ENCODE measurements at places on chromosomes 7 and 10.

DNA sequence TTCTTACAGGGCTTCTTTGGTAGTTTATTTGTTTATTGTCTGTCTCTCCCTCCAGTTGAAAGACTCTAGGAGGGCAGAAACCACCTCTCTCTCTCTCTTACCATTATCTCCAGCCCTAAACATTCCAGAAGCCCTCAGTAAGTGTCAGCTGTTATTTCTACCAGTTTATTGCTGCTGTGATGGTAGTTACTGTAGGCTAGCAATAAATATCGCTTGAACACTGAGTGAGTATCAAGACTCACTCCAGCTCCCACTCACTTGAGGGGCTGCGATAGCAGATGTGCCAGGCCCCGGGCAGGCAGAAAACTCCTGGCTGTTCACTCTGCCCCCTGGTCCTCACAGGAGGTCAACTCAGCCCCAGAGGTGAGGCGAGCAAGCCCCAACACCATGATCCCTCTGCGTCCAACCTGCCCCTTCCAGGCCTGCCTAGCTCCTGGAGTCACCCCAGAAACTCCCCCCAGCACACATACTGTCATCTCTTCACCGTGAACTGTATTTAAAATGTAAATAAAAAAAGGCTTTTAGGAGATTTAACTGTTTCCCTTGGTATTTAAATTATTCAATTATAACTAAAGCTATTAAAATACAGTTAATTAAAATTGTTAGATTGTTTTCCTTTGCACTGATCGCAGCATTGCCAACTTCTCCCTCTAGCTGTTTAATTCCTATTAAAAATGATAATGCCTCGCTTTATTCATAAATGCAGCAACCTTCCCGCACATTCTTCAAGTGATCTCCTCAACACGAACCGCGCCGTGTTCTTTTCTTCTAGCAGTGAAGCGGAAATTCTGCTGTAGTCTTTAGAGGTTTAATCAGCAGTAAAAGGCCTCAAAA, 321.1 kb upstream of the ZMIZ1 start:
- DNase-seq: no peak

- DNase-seq: peak; percentile 69
These were observed 83.1 kb downstream of the CTNNA3 start for GRCh38 chr10:67612577-67613537.

DNA sequence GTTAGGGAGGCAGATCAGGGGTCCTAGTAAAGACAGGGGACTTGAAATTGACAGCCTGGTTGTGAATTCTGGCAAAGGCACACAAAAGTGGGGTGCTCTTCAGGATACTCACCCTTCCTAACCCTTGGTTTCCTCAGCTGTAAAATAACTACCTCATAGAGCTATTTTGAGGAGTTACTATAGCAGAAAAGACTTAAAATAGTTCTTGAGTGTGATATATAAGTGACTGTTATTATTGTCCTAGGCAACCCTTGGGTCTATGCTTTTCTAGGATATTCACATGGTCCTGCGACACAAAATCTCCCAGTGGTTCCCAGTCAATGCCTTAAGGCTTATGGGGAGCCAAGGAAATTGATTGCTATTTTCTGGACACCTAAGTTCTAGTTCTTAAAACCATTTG, 98.1 kb upstream of the NAMPT start:
- no peak for DNase-seq

DNA sequence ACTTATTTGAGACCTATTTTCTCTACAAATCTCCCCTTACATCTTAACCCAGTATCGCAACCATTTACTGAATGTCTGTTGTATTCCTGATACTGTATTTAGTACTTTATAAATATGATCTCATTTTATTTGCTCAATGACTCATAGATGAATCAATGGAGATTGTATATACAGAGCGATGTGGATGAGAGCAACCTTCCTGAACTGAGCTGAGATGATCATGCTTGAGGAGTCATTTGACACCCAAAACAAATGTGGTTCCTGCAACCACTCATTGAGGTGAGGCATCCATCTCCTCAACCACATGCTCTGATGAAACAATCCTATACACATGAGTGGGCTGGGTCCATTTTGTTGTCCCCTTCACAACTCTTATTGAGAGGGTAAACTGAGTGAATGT, 250.0 kb downstream of the CDC14C start:
- no peak for DNase-seq

GRCh38 chr7:17046666-17047065, 164.9 kb upstream of the AGR3 start:
- no peak for DNase-seq

GRCh38 chr7:5396542-5396941, 27.1 kb downstream of the TNRC18 start:
- DNase-seq: no peak

DNA sequence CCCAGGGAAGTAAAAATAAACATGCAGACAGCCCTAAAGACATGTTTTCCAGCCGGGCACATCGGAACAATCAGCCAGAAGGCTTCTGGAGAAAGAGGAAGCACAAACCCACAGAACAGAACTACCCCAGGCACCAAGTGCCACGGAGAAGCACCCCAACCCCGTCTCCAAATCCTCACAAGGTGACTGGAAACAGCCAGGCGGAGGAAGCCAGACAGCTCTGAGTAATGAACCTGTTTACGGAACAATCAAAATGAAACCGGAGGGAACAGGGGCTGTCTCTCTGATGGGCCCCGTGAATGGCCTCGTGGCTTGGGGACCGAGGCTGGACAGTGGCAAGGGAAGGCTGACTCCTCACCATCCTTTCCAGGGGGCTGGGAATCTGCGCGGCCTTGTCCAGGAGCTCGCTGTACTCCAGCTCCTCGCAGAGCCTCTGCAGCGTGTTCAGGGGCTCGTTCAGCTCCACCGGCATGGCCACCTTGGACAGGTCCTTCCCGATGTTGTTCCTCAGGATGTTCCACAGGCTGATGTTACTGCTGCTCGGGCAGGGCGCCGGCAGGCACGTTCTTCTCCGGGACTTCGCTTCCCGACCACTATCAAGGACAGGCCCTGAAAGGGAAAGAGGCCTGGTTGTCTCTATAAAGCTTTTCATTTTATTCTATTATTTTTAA, 77.0 kb upstream of the GSDME start:
- no peak for DNase-seq

- peak; percentile 67 for DNase-seq
These were observed 27.6 kb upstream of the MKRN1 start for GRCh38 chr7:140506788-140507464.

DNA sequence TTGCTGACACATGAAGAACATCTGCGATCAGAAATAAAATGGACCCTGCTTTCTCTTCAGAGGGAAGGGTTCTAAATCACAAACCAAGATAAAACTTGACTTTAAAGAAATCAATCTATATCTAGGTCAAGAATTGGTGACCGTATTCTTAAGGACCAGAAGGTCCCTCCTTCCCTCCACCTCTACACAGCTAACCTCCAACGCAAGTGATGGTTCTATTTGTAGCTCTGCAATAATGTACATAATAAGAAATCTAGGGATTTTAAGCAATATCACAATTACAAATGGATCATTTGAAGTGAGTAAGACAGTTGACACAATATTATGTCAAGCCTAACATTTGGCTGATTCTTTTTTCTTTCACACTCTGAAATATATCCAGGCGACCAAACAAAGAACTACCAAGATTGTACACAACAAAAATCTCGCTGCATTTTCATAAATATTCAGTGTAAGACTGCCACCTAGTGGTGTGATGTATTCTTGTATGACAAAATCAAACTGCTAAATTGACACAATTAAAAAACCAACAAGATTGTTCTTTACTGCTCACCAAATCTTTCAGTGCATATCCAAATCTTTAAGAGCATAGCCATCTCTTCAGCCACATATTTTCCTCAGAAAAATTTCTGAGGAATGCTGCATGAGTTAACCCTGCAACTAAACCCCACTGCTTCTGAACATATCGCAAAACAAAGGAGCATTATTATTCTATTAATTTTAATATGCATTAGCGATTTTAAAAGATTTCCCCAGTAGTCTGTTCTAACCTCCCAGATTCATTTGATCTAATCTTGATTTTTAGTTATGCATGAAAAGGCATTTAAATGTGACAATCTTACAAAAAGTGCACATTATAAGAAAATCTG, 44.5 kb downstream of the ICA1 start:
- peak; percentile 62 for DNase-seq

DNA sequence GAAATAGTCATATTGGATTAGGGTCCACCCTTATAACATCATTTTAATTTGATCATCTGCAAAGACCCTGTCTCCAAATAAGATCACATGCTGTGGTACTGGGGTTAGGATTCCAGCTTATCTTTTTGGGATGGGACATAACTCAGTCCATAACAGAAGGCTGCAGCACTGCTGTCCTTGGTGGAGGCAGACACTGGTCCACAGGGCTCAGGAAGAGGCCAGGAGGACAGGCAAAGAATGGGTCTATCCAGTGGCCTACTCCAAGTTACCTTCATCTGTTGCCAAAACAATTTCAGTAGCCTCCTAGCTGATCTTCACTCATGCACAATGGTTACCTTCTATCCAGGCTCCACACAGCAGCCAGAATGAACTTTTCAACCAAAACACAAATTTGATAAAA, 387.0 kb downstream of the GRID1 start:
- DNase-seq: no peak

DNA sequence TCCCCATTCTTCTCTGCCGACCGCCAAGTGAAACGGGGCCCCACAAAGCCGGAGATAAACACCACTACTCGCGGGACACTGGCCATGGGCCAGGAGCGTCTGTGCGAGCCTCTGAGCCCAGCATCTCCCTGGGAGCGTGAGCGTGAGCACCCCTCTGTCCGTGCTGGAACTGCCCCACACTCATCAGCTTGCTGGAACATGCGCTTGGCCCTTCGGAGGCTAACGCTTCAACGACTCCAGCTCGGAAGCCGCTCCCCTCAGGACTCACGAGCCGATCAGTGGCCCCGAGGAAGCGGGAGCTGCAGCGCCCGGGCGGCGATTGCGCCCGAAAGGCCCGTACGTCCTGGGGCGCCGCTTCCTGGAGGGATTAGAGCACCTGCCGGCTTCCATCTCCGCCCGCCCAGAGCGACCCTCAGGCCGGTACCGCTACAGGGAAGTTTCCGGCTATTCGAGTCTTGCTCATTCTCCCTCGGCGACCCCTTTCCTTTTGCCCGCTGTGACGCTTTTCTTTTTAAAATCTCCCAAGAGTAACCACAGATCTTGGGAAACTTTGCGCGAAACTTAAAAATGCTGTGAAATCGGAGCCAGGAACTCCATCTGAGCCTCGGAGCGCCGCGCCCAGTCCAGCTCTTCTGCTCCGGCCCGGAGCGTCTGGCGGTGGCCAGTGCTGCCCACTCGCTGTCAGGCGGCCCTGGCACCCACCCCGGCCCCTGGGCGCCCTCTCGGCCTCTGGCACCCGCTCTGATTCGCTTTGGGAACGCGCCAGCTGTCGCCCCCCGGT, 1.0 kb downstream of the TLL2 start:
- DNase-seq: peak; percentile 10

DNA sequence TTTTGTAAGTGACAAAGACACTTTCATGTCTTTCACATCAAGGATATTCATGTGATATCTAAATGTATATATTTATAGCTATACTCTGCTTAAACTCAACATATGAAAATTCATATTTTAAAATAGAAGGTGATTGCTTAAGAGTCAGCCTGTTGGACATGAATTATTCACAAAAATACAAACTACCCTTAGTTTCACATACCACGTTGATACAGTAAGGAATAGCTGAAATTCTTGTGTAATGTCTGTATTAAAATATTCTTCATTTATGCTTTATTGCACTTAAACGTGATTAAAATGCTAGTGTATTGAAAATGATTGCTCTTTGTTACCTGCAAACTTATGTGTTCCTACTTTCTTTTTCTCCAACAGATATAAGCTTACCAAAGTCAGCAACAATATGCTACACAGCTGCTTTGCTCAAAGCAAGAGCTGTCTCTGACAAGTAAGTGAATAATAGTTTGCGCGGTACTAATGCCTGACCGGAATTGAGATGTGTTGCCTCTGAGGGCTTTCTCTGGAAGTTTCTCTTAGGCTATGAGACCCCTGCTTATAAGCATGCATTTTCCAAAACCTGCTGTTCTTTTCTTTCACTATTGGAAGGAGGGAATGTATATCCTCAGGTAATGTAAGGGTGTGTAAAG, 133.8 kb downstream of the WNT2 start:
- peak; percentile 41 for DNase-seq

DNA sequence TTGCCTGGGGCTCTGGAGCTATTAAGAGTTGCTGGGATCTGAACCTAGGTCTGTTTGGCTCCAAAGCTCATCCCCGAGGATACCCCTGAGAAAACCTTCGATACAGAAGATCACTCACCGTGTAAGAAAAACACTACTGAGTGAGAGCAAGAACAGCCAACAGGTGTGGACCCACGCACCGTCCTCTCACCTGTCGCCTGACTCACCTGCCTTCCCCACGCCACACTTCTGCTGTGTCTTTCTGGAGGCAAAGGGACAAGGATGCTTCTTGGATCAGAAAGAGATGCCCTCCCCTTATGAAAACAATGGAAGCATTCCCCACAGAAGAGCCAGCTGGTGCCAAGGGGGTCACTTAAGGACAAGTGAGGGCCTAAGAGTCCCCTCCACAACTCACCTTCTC, 46.7 kb downstream of the COL13A1 start:
- no peak for DNase-seq

GRCh38 chr7:91852263-91852741, 28.2 kb downstream of the MTERF1 start:
- DNase-seq: peak; percentile 22

- DNase-seq: no peak
These were observed 112.1 kb downstream of the SGMS1 start for GRCh38 chr10:50511492-50512213.

GRCh38 chr7:157662981-157663716, 326.3 kb downstream of the DNAJB6 start:
- no peak for DNase-seq

DNA sequence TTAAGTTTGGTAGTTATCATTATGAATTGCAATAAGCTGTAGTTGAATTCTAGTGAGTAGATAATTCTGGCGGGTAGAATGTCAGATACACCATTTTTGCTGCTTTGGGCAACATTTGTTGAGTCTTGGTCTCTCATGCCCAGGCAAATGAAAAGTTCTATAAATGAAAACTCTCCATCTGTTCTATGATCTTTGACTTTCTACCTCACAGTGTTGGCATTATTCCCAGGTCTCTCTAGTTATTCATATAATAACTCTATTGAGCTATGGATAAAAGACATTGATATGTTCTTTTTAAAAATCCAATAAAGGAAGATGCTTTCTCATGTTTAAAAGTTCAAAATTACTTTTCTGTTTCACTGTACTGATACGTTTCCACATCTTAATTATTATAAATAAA, 415.3 kb upstream of the SEMA3D start:
- DNase-seq: peak; percentile 43
